ENCODE measurements at places on chromosomes 11 and 22.

DNA sequence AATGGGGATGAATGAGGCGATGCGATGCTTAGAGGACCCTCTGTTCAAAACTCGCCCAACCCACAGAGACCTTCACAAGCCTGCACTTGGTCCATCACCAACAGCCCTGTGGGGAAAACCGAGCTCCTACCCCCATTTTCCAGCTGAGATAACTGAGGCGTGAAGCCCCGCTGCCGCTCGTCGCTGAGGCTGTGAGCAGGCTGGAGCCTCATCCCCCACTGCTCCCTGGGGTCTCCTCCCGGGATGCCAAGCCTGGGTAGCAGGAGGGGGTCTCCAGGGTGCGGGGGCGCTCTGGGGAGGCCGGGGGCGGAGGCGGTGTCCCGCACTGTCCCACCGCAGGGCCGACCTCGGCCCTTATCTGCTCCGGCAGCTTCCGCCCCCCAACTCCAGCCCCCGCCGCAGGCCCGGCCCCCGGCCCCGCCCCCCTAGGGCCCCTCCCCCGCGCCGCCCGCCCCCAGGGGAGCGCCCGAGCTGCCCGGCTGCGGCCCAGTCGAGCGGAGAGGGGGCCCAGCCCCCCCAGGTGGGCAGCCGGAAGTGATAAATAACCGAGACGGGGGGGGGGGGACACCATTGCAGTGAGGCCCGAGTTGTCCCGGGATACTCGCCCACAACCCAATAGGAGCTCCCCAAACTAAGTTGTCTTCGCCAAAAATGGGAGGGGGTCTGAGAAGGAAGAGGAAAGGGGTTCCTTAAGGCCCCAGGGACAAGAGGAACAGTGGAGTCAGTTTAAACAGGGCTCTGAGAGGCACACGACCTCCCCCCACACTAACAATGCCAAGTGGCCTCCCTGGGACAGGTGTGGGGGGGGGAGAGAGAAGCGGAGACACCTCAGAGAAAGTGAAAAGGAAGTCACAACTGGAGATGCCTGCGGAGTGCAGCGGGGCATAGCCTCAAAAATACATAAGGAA, 8.3 kb upstream of the SLC39A13 start:
- DNase-seq: no peak

DNA sequence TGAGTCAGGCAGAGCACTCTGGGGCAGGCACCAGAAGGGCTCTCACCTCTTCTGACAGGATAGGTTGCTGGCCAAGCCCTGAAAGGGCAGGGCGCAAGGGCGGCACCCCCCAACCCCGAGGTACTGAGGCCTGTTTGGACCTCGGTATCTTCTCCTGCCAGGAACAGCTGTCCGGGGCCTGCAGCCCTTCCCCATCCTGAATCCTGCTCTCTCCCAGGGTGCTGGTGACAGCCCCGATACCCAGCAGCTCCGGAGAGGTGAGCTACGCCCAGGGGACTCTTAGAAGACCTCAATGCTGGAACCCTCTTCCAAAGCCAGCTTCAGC, 79.1 kb downstream of the PHF21B start:
- no peak for DNase-seq

GRCh38 chr11:19953909-19954308, 206.4 kb downstream of the DBX1 start:
- DNase-seq: no peak

DNA sequence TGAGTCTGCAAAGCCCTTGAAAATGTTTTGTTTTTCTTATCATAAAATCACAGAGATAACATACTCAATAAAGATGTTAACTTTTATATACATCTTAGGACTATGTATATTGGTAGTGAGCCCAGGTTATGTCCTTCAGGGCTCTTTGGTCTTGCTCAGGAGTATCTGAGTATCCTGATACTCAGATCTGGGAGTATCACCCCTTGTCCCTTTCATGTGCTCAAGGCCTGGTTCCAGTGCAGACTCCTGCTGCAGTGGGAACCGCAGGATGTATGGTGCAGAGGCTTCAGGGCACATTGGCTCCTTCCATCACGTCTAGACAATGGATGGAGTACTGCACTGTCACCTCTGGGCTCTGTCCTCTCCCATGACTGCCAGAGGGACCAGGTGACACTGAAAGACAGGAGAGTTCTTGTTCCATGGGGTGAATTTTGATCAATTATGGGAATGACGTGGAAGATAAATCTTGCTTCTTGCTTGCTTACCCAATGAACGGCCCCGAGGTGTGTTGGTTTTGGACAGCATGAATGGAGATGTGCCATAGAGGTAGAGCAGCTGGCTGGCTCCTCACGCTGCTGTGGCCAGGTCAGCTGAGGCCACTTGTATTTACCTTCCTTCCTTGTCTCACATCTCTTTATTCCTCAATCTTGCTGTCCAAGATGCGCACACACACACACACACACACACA, 215.5 kb downstream of the ARHGAP42 start:
- DNase-seq: no peak

GRCh38 chr22:46233231-46233630, 16.9 kb downstream of the CDPF1 start:
- DNase-seq: no peak

- DNase-seq: no peak
Measured at GRCh38 chr11:119029340-119030028, 1.2 kb downstream of the SLC37A4 start.

DNA sequence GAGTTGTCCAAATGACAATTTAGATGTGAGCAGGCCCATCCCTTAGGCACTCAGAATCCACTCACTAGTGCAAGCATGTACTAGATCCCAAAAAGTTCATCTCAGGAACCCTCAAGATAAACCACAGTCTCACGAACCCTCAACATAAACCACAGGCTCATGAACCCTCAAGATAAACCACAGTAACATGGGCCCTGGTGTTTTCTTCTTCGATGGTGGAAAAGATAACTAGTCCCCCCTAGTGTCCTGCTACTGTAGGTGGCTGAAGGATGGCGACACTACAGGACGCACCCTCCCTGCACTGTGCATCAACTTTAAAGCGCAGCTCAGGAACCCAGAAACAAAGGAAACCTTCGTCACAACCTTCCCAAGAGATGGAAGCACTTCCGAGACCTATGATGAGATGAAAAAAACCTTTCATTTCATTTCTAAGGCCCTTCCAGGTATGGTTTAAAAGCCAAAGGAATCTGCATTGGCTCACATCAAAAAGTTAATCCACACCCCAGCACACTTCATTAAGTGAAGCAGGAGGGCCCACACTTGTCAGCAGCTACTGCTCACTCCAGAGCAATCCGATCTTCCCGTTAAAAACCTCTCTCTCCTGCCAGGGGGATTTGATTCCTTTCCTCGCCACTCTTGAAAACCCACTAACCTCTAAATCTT, 2.4 kb downstream of the LARGE1 start:
- DNase-seq: no peak

DNA sequence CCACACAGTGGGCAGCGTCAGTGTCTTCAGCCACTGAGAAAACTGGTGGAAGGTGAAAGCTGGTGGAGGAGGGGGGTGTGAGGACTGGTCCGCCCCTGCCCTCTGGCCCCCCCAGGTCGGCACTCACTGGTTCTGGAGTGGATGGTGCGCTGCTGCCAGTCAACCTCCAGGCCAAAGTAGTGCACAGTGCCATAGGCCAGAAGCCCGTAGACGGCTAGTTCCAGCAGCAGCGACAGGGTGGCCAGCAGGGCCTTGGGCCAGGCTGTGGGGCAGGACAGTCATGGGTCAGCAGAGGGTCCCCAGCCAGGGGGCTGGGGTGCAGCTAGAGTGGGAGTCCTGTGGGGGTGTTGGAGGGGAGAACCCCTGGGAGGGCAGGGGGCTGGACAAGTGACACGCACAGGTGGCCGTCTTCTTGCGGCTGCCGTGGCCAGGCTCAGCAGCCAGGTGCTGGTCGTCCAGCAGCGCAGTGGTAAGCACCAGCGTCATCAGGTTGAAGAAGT, 2.2 kb downstream of the LMF2 start:
- DNase-seq: no peak

GRCh38 chr11:17145972-17146371, 61.8 kb downstream of the PIK3C2A start:
- DNase-seq: no peak

GRCh38 chr11:30113326-30113898, 96.6 kb upstream of the KCNA4 start:
- DNase-seq: no peak

- DNase-seq: no peak
Measured at GRCh38 chr22:23067023-23067650, 3.2 kb upstream of the GNAZ start.

DNA sequence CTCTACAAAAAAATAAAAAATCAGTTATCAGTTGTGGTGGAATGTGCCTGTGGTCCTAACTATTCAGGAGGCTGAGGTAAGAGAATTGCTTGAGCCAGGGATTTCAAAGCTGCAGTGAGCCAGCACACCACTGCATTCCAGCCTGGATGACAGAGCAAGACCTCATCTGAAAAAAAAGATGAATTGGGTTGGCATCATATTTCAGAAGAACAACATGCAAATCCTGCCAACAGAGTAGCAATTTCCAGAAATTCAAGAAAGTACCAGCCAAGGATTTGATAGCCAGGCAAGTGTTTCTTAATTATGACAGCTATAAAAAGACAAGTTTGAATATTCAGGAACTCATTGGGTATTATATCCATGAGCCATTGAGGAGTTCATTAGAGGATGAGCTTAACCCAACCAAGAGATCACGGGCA, 75.2 kb downstream of the USP47 start:
- DNase-seq: no peak

GRCh38 chr11:124543145-124543544, 309 bp downstream of the OR8B12 start:
- no peak for DNase-seq

GRCh38 chr11:10601837-10602236, 33.4 kb upstream of the LYVE1 start:
- DNase-seq: no peak

GRCh38 chr22:31106001-31106571, 1.3 kb downstream of the SELENOM start:
- DNase-seq: no peak

- DNase-seq: no peak
Measured at GRCh38 chr22:45101515-45102227, 62.1 kb upstream of the NUP50 start.

- peak; percentile 21 for DNase-seq
Measured at GRCh38 chr11:5624489-5625279, at the start of gene TRIM34. TRIM34 (plus strand) TSS chr11:5625001; CDS start chr11:5632332, 7,331 bp downstream.

GRCh38 chr11:101030692-101031091, 98.9 kb downstream of the PGR start:
- no peak for DNase-seq

DNA sequence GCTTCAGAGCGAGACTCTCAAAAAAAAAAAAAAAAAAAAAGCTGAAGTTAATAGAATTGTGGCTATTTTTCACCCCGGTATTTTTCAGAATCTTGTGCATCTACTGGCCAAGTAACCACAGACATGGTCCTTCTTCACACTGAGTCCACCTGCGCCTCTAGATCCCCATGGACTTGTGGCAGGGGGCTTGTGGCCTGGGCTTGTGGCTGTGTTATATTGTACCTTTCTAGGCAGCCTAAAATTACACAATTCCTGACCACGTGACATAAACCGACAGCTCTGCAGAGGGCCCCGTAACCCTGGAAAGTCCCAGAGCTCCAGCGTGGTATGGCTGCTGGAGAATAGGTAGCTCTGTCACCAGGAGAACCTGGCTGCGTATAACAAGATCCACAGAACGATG, 10.9 kb upstream of the NAALADL1 start:
- DNase-seq: no peak

GRCh38 chr22:40578171-40578570, 58.3 kb downstream of the MRTFA start:
- DNase-seq: no peak

- DNase-seq: no peak
Measured at GRCh38 chr11:9754010-9754471, 90.2 kb downstream of the SWAP70 start.

DNA sequence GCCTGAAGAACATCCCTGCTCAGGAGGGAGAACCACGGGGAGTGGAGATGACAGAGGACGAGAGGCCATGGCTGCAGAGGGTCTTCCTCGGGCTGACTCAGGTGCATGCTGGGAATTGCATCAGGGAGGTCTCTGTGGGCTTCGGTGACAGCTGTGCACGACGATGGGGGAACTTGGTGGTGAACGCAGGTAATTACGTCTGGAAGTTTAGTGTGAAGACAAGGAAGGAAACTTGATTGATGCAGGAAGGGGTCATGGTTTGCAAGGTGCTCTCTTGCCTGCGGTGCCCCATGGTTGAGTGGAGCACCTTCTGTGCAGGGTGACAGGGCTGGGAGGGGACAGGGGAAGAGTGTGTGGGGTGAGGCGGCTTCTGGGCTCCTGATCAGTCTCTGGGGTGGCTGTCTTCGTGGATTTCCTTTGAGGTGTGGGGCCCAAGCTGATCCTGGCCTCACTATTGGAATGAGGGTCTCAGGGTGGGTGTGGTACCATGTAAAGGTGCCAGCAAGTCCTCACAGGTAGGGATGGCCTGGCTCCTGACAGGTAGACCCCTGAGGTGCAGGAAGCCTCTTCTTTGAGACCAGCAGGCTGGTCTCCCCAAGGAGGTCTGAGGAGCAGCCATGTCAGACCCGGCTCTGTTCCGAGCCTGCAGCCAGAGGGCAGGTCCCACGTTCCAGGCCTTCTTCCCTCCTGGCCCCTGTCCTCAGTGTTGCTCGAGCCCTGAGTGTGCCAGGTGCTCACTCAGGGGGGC, 1020.1 kb downstream of the TBC1D22A start:
- DNase-seq: no peak

- no peak for DNase-seq
Measured at GRCh38 chr11:70032470-70032795, 45.7 kb upstream of the ANO1 start.

DNA sequence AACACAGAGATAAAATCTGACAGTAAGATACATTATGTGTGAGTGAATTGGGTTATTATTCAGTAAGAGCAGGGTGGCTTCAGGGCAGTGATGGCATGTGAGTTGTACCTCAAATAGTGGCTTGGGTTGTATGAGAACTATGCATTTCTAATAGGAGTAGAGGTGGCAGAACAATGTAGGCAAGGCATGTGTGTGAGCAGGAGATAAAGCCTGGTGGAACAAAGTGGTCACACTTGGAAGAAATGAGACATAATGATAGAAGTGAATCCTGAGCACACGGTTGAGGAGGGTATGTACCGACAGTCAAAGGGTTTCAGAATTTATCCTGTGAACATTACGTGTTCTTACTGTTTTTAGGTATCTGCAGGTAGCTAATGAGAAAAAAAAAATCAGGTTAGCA, 159.3 kb downstream of the CASP12 start:
- DNase-seq: no peak

DNA sequence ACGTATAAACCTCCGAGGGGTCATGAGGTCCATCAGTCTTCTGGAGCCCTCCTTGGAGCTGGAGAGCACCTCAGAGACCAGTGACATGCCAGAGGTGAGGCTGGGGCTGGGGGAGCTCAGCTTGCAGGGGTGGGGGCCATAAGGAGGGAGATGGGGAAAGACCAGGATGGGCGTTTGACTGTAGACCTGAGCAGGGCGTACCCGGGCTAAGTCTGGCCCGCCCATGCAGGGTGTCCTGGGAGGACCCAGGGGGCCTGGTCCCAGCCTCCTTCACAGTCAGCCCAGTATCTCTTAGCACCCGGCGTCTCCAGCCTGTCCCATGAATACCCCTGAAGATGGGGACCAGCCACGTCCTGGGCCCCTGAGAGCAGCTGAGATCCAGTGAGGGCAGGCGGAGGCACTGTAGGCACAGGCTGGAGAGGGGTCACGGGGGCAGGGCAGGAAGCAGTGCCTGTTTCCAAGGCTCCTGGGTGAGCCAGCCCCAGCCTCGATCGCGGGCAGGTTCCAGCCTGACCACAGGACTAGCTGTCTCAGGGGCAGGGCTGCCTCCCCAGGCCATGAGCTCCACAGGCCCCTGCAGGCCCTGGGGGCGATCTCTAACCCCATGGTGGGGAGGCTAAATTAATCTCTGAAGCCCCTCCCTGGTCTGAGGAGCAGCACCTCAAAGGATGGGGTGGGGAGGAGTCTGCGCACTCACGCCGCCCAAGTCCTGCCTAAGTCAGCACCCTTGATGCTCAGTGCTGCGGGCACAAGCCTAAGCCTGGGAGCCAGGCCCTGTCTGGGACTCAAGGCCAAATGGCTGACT, 7.1 kb downstream of the SSH3 start:
- DNase-seq: no peak

Data from stimulated activated CD4-positive, alpha-beta T cell treated with anti-CD3 and anti-CD28 coated beads, TNF-alpha, amount 100 ng/mL, for 1 hour (primary cell).